ENCODE measurements at places on chromosomes 6 and 20. TPM values are rescaled to one million over a fixed set of nuclear protein-coding genes. Genes with fewer than 3 reads are reported as not detected.

DNA sequence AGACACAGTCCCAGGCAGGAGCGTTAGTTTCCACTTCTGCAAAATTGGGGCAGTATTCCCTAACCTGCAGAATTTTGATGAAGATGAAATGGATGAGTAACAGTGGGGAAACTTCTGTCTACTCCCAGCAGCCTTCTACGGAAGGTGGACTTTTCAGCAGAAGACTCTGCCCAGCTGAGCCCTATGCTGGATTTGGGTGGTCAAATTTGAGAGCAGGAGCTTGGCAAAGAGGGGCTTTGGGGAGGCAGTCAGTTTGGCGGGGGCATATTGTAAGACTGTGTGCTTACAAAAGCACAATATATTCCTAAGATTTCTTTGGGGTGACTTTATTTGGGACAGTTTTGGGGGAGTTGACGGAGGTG is 5.4 kb upstream of the SDCBP2 start:
- peaks cover 31% of the 10 kb centered on the region for H3K4me1 ChIP-seq
- H3K27ac ChIP-seq, result no peak overlapping the region
- H3K27me3 ChIP-seq, result no peaks in the 10 kb centered on the region
- no peak overlapping the region for H3K4me3 ChIP-seq
- peaks cover 2% of the 10 kb centered on the region for H3K36me3 ChIP-seq
- DNase-seq, result no peak

DNA sequence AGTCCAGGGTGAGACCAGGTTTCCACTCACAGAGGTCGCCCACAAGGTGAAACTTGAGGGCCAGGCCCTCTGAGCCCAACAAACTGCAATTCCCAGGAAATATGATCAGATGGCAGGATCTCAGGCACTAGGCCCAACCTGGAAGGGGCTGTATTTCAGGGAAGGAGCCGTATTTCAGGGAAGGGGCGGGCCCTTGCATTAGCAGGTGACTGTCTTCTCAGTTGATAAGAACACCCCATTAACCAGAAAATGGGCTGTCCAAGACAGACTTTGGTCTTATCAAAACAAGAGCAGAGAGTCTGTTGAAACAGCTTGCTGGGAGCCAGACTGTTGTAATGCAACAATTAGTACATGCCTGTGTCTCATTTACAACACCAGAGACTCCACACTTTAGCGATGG is 10.9 kb upstream of the BNIP5 start:
- peaks cover 16% of the 10 kb centered on the region for H3K27me3 ChIP-seq
- H3K4me1 ChIP-seq, result no peaks in the 10 kb centered on the region
- no peak overlapping the region for H3K4me3 ChIP-seq
- no peak for DNase-seq
- H3K36me3 ChIP-seq, result no peaks in the 10 kb centered on the region
- no peak overlapping the region for H3K27ac ChIP-seq

DNA sequence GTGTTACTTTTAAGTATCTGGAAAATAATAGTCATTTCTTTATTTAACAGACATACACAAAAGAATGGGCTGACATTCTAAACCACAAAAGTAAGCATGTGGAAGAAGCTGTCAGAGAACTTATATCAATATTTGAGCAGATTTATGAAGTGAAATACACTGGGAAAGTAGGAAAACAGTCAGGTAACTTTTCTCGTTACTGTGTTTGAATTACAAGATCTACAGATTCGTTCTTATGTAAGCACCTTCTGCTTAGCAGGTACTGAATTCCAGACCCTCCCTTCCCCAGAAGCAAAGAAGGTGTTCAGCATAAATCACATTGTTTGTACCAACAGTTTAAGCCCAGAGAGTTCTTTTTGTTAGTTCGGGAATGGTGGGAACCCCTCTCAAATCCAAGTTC is 88.0 kb downstream of the DNAH8 start:
- H3K4me3 ChIP-seq, result no peak overlapping the region
- peaks cover 66% of the 10 kb centered on the region for H3K27me3 ChIP-seq
- peaks cover 2% of the 10 kb centered on the region for H3K36me3 ChIP-seq
- DNase-seq, result no peak
- no peaks in the 10 kb centered on the region for H3K4me1 ChIP-seq
- no peak overlapping the region for H3K27ac ChIP-seq

DNA sequence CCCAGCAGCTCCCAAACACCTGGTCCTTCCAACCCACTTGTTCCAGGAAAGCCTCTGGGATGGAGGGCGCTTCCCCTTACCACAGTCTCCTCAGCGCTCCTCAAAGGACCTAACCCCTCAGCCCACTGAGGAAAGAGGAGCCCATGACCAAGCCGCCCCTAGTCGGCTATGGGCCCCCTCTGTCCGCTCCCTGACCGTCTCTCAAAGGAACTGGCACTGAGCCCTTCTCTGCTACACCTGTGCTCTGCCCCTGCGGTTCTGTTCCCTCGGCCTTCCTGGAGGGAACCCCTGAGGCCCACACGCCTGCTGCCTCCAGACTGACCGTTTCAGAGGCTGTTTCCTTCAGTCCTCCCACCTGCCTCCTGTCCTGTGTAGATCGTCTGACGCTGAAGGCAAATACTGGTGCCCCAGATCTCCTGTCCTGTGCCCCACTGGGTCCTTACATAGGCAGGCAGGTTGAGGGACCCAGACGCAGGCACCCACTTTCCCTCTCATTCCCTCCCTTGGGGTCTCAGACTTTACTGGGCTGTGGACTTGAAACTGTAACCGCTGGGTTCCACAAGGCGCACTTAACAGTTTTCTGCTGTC is 1.9 kb upstream of the SLC4A11 start:
- peaks cover 4% of the 10 kb centered on the region for H3K36me3 ChIP-seq
- peak overlapping the region; percentile 73 for H3K4me3 ChIP-seq
- no peak for DNase-seq
- peaks cover 8% of the 10 kb centered on the region for H3K4me1 ChIP-seq
- H3K27me3 ChIP-seq, result peaks cover 42% of the 10 kb centered on the region

DNA sequence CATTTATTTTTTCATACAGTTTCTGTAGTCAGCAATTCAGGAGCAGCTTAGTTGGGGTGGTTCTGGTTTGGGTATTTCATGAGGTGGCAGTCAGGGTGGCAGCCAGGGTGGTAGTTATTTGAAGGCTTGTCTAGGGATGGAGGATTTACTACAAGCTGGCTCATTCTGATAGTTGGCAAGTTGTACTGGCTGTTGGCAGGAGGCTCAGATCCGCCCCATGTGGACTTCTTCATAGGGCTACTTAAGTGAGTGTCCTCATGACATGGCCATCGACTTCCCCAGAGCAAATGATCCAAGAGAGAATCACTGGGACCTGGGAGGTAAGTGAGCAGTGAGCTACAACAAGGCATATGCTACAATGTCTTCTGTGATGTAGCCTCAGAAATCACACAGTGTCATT is 22.4 kb upstream of the CDKAL1 start:
- no peak overlapping the region for H3K27ac ChIP-seq
- H3K27me3 ChIP-seq, result peaks cover 25% of the 10 kb centered on the region

GRCh38 chr6:131051341-131051740 is 11.7 kb downstream of the EPB41L2 start:
- H3K27me3 ChIP-seq, result no peaks in the 10 kb centered on the region
- no peak overlapping the region for H3K27ac ChIP-seq
- no peak for DNase-seq
- H3K4me1 ChIP-seq, result no peaks in the 10 kb centered on the region

DNA sequence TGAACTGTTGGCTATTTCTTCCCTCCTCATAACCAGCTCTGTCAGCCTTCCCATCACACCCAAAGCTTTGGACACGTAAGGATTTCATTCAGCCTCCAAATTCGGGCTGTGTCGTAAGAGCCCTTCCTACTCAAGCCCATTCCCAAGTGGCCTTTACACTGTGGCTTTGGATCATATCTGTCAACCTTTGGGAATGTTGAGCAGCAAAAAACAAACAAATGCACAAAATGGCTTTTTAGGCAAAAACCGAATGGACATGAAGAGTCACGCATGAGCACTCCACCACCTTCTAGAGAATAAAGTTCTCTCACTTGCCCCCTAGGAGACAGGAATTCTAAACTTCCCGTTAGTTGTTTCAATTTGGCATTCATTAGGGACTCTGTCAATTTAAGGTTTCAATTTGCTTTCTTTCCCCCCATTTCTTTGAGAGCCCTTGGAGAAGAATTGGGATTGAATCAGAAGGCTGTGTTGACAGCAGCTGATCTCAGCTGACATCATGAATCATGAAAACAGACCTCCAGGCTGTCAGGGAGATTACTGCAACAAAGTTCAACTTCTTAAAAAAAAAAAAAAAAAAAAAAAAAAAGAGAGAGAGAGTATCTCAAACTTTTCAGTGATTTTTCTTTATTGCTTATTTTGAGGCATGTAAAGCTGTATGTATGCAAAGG is 110.3 kb downstream of the BCAS1 start:
- peak overlapping the region; percentile 37 for H3K27ac ChIP-seq
- H3K36me3 ChIP-seq, result peaks cover 2% of the 10 kb centered on the region
- no peak overlapping the region for H3K4me3 ChIP-seq
- peaks cover 12% of the 10 kb centered on the region for H3K27me3 ChIP-seq
- DNase-seq, result no peak

GRCh38 chr6:154613137-154613676 is 102.7 kb upstream of the CNKSR3 start:
- H3K4me3 ChIP-seq, result no peak overlapping the region
- DNase-seq, result no peak
- peaks cover 12% of the 10 kb centered on the region for H3K27me3 ChIP-seq
- H3K4me1 ChIP-seq, result no peaks in the 10 kb centered on the region
- peaks cover 4% of the 10 kb centered on the region for H3K36me3 ChIP-seq

DNA sequence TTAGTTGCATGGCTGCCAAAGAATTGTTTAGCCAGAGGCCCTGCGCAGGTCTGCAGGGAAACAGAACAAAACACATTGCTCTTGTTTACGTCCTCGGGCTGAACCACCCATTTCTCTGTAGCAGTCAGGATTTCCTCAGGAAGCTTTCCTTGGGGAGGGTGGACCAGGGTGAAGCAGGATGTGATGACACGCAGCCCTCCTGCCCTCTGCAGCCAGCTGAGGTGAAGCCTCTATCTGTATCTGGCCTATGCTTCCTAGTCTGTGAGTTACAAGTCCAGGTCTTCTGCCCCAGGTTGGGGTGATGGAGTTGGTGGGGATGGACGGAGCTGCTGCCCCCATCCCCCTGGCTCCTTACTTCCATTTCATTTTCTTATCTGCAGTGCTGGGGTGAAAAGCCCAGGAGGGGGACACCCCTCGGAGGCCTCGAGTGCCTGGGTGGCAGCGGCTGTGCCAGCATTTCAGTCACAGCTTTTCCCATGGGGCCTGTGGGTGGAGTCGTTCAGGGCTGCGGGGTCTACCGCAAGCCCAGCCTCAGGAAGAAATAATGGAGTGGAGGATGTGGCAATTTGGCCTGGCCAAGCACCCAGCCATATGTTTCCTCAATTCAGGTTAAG is 24.9 kb downstream of the SASH1 start:
- peaks cover 14% of the 10 kb centered on the region for H3K4me1 ChIP-seq
- DNase-seq, result no peak
- H3K36me3 ChIP-seq, result no peaks in the 10 kb centered on the region
- H3K27me3 ChIP-seq, result peaks cover 18% of the 10 kb centered on the region

DNA sequence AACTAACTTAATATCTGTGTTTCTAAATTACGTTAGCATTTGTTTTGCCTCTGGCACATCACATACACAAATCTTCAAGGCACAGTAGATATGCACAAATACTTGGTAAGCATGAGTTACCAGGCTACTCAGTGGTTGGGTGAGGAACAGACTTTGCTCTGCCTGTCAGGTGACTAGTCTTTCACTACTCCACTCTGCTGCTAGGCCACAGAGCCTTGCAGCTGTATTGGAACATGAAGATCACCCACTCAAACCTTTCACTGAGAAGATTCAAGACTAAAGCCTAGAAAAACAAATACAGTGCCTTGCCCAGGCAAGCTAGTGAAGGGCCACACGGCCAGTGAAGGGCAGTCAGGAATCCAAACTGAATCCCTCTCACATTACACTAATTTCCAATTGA is 47.0 kb downstream of the DTNBP1 start:
- H3K27me3 ChIP-seq, result no peaks in the 10 kb centered on the region
- peaks cover 21% of the 10 kb centered on the region for H3K4me1 ChIP-seq
- H3K27ac ChIP-seq, result no peak overlapping the region
- H3K36me3 ChIP-seq, result peaks cover 13% of the 10 kb centered on the region
- no peak for DNase-seq
- H3K4me3 ChIP-seq, result no peak overlapping the region

DNA sequence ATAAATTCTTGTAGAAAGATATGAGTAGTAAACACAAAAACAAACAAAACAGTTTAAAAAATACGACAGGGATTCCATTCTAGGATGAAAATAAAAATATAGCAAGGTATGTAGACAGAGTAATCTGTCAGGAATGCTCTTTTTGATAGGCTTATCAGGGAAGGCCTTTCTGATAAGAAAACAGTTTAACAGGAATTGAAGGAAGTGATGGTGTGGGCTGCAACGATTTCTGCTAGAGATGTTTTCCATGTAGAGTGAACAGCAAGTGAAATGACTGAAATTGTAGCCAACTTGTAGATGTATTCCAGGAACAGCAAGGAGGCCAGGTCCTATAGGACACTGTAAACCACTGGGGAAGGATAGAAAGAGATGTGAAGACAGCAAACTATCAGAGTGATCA is 689.7 kb upstream of the GJE1 start:
- no peak overlapping the region for H3K4me3 ChIP-seq
- H3K27ac ChIP-seq, result no peak overlapping the region
- H3K4me1 ChIP-seq, result no peaks in the 10 kb centered on the region
- peaks cover 5% of the 10 kb centered on the region for H3K27me3 ChIP-seq
- no peak for DNase-seq

- no peak for DNase-seq
- H3K4me1 ChIP-seq, result peaks cover 3% of the 10 kb centered on the region
- H3K4me3 ChIP-seq, result no peak overlapping the region
- peaks cover 17% of the 10 kb centered on the region for H3K36me3 ChIP-seq
- H3K27me3 ChIP-seq, result no peaks in the 10 kb centered on the region
- H3K27ac ChIP-seq, result no peak overlapping the region
Observed at GRCh38 chr20:3590164-3590563, 73.0 kb downstream of the GFRA4 start.

DNA sequence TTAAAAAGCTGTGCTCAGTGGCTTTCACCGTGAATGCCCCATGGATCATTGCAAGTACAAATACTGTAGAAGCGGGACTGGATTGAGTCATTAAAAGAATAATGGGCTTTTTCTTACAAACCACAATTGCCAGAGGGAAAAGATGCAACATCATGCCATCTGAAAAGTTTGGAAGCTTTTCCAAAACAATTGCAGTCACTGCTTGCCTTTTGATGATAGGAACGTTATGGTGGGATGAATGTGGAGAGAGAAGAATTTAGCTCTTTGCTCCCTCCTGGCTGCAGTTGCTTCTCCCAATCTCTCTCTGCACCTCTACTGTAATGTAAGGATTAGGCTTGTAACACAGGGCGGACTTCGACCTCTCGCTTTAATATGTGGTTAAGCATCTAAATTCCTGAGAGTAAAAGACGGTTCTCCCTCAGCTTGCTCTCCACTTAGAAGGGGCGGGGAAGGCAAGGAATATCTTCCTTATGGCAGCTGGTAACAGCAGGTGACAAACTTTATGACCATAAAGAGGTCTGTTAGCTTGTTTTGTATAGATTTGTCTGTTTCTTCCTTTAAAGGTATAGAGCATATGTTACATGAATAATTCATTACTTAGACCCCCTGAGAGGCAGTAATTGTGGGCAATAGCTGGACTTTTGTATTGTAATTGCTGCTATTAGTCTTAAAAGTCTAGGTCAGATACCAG is 376.1 kb downstream of the UTRN start:
- peak overlapping the region; percentile 73 for H3K4me3 ChIP-seq
- peak overlapping the region; percentile 99 for H3K27ac ChIP-seq
- no peaks in the 10 kb centered on the region for H3K36me3 ChIP-seq
- no peak for DNase-seq

The SULF2 gene
- 6.5 TPM for total RNA-seq

The SEMG1 gene
- not detected for total RNA-seq

The GTSF1L gene
- not detected for total RNA-seq

The SRF gene
- total RNA-seq, result 26.3 TPM

The SYCP2L gene
- not detected for total RNA-seq

The PPP1R14C gene
- not detected for total RNA-seq

The LY6G5C gene
- total RNA-seq, result 3.8 TPM

The MYO6 gene
- 2.5 TPM for total RNA-seq

The BTNL2 gene
- not detected for total RNA-seq

The RBPJL gene
- total RNA-seq, result not detected

The DDR1 gene
- 5.6 TPM for total RNA-seq

Measured in T-helper 17 cell (primary cell).